ENCODE measurements at places on chromosomes 2 and 18.

- peak; percentile 46 for DNase-seq
Measured at GRCh38 chr2:38581193-38582147, 21.3 kb downstream of the HNRNPLL start.

DNA sequence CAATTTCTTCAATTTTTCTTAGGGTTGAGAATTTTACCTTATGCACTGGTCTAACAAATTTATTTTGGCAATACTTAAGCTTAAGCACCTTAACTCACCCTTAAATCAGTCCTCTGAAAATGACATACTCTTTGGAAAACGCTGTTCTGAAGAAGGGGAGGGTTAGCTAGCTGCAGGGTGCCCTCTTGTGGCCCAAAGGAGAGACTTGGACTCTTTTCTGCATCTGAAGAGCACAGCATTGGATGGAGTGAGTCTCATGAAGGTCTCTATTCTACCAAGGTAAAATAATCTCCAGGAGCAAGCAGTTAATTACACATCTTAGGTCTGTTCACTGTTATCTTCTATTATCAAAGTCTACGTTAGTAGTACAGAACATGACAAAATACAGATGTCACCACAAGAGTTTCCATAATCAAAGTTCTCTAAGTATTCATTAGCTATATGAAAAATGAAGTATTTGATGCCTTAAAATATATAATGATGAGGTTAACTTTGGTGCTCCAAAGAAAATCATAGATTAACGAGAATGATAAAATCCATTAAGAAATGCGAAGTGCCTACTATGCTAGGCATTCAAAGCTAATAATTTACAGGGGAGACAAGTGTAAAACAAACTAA lies 24.4 kb downstream of the PUM2 start:
- DNase-seq, result no peak

GRCh38 chr2:160256507-160256906 lies 56.4 kb upstream of the ITGB6 start:
- DNase-seq, result no peak

DNA sequence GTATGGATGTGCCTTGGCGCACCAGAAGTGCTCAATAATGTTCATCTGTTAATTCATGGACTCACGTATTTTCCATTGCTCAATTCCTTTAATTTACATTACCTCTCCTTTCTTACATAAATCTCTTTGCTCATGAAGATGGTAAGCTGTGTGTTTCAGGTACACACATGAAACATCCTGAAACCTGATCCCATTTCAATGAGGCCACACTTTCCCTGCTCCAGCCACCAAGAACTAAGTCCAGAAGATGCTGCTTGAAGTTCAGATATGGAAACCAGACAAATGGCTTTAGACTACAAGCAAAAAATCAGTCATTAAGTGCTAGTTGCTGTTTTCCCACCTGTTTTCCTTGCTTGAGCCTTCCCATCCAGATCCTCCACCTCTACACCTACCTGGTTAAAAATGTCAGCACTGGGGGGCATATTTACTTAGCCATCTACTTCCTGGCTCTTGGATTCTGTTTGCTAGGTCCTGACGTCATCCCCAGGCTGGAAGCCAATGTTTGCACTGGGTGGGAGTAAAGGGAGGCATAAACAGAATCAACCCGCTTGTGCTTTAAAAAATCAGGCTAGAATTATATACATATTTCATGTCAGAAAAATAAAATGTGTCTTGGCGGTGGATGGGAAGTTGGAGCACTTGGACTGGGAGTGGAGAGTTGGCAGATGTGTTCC lies 309.7 kb downstream of the OSR1 start:
- no peak for DNase-seq

- no peak for DNase-seq
Measured at GRCh38 chr2:47769318-47769717, 13.6 kb upstream of the MSH6 start.

- no peak for DNase-seq
Measured at GRCh38 chr2:26649322-26649721, 8.2 kb upstream of the CIB4 start.

GRCh38 chr18:9992300-9992972 lies 78.6 kb downstream of the VAPA start:
- DNase-seq, result no peak

DNA sequence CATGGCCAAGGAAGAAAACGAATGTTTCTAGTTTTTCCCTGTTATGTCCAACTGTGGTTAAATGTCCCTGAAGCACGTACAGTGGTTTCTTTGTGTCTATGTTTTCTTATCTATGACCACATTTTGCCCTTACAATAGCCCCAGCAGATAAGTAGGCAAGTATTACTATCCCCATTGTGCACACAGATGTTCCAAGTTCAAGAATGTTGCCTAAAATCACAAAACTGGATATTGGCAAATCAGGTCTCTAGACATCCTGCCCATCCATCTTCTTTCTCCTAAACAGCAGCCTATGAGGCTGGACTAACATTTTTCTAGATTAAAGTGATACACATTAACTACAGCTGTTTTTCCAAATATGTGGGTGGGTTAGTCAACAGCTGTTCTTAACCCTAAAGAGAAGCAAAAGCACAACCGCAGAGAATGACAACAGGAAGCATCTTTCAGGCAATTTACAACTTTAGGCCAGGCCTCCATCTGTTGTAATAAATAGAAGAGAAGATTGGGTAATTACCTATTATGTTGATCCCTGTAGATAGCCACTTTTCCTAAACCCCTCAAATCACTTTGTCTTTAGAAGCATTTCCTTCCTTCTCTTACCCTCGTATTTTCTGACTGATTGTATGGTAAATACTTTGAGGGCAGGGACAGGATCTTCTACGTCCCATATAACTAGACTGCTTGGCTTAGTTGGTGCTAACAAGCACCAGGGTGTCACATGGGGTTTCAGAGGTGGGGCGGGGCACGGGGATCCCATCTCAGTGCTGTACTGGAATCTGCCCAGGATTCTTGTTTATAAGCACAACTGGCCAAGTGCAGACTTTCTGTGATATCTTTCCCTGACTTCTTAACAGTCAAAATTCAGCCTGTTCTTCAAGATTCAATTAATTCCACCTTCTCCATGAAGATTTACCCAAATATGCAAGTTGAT lies 132.1 kb upstream of the SETBP1 start:
- DNase-seq, result no peak

DNA sequence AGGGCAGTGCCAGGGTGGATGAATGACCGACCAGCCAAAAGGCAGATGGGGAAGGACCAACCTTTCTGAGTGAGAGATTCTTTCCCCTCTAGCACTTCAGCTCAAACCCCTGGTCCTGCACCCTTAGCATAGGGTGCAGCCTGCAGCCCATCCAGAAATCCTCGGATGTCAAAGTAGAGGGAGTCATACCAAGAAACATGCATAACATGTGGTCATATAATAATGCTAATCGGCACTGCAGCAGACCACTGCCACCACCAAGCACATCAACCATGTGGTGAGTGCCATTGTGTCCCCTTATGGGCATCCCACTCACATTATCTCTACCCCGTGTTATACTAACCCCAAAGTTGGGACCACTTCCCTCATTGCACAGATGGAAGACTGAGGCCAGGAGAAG lies 17.7 kb downstream of the ATOH8 start:
- DNase-seq, result no peak
